Left hindlimb (tissue), 1 donor: ENCODE measurements at places on chromosomes 11 and 22.

- no peak for DNase-seq
Observed at GRCh38 chr22:25702040-25702439, 39.9 kb upstream of the MYO18B start.

DNA sequence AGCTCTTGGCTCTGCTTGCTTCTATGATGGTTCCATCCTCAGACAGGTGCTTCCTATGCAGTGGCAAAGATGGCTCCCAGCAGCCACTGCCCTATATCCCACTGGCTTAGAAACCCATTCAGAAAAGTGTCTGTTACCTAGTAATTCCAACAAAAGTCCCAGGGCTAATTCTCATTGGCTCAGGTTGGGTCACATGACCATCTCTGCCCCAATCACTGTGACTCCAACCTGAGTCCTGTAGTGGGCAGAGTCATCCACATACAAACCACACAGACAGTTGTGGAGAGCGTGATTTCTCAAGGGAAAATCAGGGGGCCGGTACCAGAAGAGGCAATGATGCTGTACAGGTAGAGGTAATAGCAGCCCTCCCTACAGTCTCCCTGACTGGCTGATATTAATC lies 67.5 kb downstream of the LHFPL7 start:
- DNase-seq: no peak

DNA sequence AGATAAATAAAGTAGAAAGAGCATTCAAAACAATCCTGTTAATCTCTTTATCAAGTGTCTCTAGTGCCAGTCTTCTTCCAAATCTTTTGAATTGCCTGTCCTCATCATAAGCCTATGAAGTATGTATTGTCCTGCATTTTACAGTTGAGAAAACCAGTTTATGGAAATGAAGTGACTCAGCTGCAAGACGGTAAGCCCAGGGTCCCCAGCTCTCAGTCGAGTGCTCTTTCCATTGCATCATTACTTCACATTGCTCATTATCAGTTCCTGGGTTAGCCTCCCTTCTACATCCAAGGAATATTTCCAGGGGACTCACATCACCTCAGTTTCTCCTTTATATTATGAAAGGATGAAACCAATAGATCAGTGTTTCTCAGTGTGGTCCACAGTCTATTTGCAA lies 9.1 kb upstream of the P4HA3 start:
- DNase-seq: no peak

DNA sequence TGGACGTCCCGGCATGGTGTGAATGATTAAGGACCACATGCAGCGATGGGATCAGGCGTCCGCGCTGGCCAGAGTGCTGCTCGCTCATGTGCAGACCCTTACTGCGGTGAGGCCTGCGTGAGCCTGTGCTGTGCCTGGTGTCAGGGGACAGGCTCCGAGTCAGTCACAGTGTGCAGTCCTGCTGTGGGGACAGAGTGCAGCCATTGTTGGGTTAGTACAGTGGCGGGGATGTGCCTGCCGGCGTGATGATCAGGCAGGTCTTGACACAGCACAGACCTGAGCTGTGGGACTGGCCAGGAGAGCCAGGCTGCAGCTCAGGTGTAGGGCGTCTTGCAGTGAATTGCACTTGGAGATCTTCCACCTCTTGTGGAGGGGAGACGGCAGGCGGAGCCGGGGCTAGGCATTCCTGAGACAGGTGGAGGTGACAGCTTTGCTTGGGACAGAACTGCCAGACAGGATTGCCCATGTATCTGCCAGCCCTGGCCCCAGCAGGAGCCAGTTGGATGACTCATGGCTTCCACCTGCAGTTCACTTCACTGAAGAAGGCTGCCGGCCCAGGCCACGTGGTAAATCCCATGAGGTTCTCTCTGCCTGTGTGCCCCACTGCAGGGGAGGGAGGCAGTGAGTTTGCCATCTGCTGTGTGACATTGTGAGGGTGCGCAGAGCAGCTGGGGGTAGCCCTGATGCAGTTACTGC lies 17.3 kb downstream of the TRMU start:
- DNase-seq: no peak

DNA sequence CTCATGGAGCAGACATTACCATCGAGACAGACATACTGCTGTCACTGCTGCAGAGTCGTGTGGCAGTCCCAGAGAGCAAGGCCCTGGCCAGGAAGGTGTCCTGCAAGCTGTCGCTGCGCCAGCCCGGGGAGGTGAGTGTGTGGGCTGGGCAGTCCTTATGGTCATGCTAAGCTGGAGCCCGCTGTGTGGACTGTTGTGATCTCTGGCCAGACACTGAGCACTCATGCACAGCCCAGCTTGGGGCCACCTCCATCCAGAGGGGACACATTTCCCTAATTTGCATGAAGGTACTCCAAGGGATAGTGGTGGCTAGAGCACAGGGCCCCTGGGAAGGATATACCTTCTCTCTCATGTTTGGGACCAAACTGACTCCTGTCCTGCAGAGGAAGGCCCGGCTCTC lies 9.6 kb downstream of the ANKK1 start:
- DNase-seq: no peak

DNA sequence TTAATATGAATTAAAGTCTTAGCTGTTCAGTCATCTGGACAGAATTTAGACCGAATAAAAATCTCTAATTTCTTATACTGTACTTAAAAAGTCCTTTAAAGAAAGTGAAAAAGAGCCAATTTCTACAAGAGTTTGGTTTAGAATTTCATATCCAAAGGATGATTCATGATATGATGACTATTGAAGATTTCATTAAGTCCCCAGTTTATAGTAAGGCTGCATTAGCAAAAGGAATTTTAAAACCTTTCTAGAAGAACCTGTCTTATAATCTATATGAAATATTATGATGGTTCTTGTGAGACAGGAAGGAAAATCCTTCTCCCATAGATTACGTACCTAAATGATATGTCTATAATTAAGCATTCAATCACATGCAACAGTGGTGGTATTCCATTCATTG lies 34.8 kb downstream of the TSG101 start:
- no peak for DNase-seq

- DNase-seq: no peak
Observed at GRCh38 chr22:49403102-49403501, 424.6 kb downstream of the BRD1 start.

- DNase-seq: peak; percentile 26
Observed at GRCh38 chr22:32473388-32473952, 1.1 kb upstream of the FBXO7 start.

- no peak for DNase-seq
Observed at GRCh38 chr11:17743808-17744119, 9.2 kb downstream of the KCNC1 start.

DNA sequence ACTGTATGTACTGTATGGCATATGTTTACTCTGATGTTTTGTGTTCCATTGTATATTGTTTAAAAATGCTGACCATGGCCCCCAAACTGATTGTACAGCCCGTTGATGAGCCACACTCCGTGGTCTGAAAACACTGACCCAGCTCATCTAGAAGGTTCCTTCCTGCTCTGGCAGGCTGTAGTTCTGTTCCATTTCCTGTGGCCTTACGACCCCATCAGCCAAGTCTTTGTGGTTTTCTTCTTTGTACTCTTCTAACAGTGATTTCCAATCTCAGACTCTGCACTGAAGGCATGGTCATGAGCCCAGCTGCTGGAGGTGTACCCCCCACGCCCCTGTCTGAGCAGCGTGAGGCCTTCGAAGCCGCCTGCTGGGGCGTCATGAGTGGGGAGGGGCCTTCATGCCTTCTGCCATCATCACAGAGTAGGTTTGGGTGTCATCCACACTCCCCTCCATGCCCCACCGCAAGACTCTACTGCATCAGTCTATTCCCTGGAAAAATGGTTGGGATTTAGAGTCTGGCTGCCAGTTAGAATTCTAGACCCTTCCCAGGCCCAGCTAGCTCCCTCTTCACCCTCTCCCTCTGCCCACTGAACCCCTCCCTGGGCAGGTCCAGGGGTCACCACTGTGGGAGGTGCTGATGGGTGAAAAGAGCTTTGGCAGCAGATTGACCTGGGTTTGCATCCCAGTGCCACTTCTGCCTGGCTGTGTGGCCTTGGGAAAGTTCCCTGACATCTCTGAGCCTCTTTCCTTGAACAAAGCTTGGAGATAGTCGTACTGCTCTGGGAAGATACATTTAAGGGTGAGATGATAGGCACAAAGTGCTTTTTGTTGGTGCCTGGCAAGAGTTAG lies 11.3 kb upstream of the C11orf96 start:
- DNase-seq: no peak

GRCh38 chr11:130644187-130644586 lies 195.7 kb downstream of the ADAMTS15 start:
- DNase-seq: no peak

DNA sequence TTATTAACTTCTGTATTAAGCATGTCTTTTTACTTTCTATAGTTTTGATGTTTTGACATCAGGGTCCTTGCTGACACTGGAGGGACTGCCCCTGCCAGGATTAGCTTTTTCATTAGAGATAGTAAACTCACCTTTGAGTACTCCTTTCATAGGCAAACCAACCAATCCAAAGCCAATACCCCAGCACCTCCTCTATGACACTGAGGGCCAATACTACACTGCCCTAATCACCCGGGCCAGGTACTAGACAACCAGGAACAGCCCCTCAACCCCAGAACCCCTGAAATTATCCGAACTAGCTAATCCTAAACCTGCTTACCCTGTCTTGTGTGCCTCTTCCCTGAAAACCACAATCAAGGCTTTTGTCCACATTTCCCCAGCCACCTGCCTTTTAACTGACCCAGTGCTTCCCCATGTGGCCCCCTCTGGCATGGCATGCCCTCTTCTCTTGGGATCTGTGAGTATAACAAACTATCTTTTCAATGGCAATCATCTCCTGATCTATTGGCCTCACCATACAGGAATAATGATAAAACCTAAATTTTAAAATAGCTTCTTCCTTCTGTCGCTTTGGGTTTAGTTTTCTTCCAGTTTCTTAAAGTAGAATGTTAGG lies 31.2 kb downstream of the RAB6A start:
- no peak for DNase-seq

DNA sequence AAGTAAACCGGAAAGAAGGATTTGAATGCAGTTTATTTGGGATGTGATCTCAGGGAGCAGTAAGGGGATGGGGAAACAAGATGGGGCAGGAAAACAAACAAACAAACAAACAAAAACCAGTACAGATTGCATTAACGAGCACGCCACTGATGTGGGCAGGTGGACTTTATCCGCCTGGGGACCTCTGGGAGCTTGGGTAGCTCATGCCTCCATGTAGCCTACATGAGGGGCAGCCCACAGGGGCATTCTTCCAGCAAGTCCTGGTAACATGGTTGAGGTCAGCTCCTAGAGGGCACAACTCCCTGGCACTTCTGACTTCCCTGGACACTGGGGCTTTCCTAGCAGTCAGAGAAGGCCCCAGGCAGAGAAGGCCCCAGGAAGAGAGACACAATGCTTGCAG lies 38.6 kb downstream of the C11orf96 start:
- no peak for DNase-seq

DNA sequence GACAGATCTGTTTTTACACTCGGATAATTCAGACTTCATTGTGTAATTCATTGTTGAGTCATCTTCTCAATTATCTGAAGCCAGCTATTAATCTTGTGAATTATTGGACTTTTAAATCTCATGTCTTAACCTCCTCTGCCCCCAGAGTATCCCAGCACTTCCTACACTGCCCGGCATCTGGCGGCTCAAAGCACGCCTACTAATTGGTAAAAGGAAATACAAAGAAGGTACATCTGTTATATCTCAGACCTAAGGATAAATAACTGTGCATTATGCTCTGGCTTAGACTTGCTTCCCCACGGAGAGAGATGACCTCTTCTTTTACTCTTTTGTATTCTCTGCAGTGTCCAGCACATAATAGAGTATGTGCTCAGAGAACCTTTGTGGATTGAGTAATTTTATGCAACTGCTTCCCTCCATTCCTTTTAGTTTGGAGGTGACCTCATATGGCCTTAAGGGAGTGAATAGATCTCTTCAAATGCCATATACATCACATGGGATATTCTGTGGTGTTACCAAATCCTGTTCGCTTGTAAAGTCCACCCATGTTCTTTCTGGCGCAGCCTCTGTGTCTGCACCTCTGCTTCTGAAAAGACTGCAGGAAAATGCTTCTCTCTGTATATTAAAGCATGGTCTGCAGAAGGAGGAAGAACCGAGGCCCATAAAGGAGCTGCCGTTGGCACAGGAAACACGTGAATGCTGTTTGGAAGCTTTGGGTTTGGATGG lies 125.6 kb upstream of the SORL1-AS1 start:
- DNase-seq: no peak

DNA sequence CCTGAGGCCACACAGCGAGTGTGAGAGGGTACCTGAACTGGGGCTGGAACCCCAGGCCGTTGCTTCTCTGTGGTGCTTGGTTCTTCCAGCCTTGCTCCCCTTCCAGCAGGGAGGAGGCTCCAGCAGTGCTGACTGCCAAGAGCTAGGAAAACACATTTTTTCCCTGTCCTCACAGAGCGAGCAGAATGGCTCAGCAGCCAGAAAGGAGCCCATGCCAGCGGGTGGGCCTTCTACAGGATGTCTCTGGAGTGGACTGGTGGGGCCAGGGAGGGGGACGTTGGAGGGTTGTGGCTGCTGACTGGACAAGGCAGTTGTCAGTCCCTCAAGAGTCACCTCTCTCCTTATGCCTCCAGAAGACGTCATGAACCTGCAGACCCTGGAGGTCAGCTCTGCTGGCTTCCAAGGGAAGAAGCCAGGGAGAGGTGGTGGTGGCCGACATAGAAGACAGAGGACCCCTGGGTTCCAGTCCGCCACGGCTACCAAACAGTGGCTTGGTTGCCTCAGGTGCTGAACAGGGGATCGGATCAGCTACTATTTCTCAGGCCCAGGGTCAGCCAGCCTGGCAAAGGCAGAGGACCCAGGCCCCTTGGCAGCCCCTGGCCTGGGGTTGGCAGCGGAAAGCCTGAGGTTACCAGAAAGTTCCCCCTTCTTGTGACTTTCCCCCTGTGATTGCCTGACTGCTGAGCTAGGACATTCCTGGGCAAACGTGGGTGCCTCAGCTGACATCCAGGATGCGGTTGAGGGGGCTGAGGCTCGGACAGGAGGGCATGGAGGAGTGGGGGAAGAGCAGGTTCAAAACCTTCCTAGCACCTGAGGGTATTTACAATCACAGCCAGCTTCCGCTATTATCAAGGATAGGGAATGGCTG lies 3.7 kb downstream of the MAFF start:
- DNase-seq: peak; percentile 94

- DNase-seq: no peak
Observed at GRCh38 chr11:57432714-57433163, 5.8 kb upstream of the SLC43A3 start.

DNA sequence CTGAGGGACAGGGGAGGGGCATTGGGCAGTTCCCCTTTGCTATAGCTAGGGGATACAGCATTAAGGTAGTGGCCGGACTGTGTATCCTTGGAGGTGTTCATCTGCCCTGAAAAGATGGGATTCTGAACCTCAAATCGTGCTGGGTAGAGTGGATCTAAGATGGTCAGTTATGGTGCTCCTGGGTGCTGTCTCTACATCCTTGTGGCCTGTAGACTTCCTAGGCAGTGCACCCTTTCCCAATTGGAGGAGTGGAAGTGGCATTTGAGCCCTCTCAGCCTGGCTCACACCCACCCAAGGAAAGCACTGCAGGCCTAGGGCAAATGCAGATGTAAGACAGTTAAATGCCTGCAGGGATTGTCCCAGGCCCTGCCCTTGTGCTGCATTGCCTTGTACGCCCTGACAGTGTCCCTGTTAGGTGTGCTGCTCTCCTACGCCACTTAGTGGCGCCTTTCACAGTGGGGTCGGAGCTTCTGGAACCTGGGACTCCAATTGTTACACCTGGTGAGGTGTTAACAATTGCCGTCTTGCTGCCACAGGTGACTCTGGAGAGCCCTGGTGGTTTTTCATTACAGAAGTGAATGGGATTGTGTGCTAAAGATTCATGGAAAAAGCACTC lies 35.0 kb downstream of the PPFIBP2 start:
- no peak for DNase-seq

GRCh38 chr11:129410395-129410960 lies 34.8 kb downstream of the BARX2 start:
- DNase-seq: no peak
